Lung microvascular endothelial cell (primary cell): ENCODE measurements at places on chromosomes 12 and 14. TPM values are rescaled to one million over a fixed set of nuclear protein-coding genes. Genes with fewer than 3 reads are reported as not detected.

Gene DLK1
- total RNA-seq, result not detected in 2 replicates

Gene CMA1
- total RNA-seq, result not detected in 2 replicates

Gene SLC38A4
- 1.1 and 1.6 TPM in 2 replicates for total RNA-seq

Gene TEX22
- under 0.01 TPM in 2 replicates for total RNA-seq

Gene CCDC197
- not detected in 2 replicates for total RNA-seq

- DNase-seq, result peak; percentile 21
Observed at GRCh38 chr12:94099632-94100031, 48.7 kb upstream of the PLXNC1 start.

DNA sequence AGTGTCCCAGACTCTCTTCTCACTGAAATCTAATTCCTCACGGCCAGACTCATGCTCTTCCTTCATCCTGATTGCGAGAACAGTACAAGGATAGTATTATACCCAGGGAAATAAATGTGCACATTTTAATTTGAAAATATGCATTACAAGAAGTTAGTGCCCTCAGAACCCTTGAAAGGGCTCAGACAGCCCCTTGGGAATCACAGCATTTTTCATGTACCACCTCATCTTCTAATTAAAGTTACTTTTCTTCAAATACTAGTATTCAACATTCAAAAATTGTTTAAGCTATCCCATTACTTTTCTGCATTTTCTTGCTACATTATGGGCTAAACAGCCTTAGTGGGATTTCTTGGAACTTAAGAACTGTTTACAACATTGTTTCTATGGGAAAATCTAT, 1.7 kb upstream of the APPL2 start:
- no peak for DNase-seq

DNA sequence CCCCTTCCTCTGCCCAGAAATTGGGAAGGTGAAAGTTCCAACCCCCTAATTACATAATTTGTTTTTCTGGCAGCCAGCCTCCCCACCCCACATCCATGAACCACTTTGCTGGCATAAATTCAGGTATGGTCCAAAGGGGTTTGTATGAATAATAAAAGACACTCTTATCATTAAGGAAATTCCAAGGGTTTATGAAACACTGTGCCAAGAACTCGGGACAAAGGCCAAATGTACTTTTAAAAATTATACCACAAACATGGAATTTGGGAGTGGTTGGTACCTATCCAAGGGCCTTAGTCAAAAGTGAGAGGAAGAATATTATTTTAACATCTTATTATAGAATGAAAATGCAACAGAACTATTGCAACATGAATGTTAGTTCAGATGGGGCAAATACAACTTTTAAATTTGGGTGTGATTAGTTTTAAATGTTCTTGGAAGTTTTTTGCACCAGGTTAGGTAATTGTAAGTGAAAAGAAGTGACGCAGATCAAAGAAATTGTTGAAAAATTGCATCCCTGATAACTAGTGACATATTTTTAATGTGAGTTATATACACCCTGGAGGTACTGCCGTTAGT, 217.8 kb downstream of the TMEM117 start:
- DNase-seq, result no peak

- DNase-seq, result no peak
Observed at GRCh38 chr14:78631551-78631950, 461.4 kb downstream of the NRXN3 start.

GRCh38 chr12:5864301-5864700, 80.8 kb downstream of the ANO2 start:
- no peak for DNase-seq

GRCh38 chr12:6699259-6699988, 1.2 kb downstream of the PIANP start:
- DNase-seq, result no peak

- DNase-seq, result peak; percentile 100
Observed at GRCh38 chr12:56636675-56637540, 6.8 kb upstream of the BAZ2A start.

DNA sequence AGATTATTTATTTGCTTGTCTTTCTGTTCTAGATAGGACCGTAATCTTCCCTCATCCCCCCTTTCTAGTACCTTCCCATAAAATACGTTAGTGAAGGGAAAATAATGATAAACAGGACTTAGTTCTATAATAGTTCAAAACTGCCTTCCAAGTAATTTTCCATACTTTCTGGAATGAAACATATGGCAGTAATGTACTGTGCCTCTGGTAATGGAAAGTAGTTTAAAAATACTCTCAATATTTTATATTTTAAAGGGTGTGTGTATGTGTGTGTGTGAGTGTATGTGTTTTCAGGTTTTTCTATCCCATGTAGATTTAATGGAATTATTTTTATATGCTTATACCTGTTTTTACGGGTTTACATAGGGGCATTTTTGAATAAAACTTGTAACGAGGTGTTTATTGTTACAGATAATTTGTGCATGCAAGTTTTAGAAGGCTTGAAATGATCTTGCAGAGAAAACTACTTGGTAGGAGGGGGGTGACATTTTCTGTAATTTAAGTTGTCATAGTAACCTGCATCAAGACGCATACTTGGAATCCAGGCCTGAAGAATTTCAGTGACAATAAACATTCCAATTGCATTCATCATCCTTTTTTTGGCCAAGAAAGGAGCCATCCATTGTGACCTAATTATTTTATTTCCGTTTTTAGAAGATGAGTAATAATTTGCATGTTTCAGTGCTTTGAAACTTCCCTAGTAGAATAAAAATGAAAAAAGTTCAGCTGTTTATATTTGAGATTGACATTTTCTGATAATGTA, 38.9 kb downstream of the RASSF8 start:
- DNase-seq, result peak; percentile 82

DNA sequence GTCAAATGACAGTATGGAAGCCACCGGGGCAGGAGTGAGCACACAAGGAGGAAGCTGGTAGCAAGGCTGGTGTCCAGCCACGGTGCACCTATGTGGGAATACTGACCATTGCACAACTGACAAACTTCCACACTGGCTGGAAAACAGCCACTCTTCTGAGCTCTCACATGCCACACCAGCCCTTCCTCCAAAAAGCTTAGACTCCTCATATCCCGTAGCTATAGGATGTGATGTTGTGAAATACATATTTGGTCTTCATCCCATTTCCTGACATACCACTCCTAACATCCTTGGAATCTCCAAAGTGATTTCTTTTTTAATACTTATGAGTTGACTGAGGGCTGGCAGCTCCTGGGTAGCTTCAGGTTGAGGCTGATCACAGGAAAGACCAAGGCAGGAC, 103.6 kb downstream of the NTF3 start:
- DNase-seq, result no peak

DNA sequence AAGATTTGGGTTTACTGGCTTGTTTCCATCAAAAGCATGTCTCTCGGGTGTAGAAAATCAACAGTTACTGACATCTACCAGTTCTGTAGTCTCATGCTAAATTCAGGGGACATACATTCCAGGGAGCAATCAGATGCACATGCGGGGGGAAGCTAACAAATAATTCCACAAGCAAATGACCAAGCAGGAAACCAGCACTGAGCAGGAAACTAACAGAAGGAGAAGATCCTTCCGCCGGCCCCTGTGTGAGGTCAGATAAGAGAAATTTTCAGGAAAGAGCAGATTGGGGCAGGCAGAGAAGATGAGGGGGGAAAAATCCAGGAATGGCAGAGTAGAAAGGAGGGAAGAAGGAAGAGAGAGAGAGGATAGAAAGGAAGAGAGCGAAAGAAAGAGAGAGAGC, 127.6 kb upstream of the TMCC3 start:
- DNase-seq, result peak; percentile 75

GRCh38 chr12:19120795-19121194, 8.7 kb upstream of the PLEKHA5 start:
- no peak for DNase-seq
